ENCODE measurements at places on chromosomes 12 and 14. TPM values are rescaled to one million over a fixed set of nuclear protein-coding genes. Genes with fewer than 3 reads are reported as not detected.

DNA sequence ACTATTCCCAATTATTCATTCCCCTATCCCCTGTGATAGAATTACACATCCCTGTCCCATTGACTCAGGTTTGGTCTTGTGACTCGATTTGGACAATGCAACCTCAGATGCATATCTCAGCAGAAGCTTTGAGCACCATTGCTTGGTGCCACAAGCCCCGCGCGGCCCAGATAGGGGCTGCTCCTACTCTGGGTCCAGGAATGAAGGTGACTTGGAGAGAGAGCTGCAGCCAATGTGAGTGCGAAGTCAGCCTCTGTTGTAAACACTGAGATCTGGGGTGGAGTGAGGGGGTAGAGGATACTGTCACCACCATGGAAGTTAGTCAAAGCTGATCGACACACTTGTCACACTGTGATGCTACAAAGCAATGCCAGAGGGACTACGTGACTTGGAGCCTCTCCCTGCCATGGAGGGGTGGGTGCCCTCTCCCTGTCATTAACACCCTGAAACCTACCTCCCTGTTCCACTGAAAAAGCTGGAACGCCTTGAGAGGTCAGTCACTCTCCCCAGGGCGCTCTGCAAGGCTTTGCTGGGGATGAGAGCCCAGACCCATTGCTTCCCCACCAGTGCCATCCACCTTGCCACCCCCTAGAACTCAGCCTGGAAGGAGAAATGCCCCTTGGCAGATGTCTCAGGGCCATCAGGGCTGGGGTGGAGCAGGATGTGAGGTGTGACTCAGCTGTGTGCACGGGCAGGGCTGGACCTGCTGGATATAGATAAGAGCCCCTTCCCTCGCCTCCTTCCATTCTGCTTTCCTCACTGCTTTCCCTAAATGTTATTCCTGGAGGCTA, 6.6 kb upstream of the PLEK2 start:
- DNase-seq: no peak

GRCh38 chr12:31387466-31387865, 61.5 kb upstream of the SINHCAF start:
- DNase-seq: no peak

DNA sequence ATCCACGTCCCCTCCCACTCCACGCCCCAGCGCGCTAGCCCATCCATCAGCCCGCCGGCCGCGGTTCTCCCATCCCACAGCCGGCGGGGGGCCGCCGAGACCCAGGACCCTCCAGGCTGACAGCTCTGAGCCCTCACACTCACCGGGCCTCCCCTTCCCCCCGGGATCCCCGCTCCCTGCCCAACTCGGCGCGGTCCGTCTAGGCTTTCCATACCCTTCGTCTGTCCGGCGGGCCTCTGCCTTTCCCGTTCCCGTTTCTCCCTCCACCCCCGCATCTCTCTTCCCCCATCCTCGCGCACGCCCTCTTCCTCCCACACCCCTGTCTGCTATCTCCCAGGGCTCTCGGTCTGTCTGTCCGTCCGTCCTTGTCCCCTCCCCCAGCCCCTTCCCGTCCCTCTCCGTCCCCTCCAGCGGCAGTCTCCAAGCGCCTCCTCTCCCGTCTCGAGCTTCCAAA, 726 bp downstream of the ZFHX2 start:
- DNase-seq: no peak

GRCh38 chr14:55451398-55451797, 11.0 kb upstream of the TBPL2 start:
- DNase-seq: no peak

- DNase-seq: no peak
Measured at GRCh38 chr12:83197483-83197914, 510.8 kb downstream of the TMTC2 start.

DNA sequence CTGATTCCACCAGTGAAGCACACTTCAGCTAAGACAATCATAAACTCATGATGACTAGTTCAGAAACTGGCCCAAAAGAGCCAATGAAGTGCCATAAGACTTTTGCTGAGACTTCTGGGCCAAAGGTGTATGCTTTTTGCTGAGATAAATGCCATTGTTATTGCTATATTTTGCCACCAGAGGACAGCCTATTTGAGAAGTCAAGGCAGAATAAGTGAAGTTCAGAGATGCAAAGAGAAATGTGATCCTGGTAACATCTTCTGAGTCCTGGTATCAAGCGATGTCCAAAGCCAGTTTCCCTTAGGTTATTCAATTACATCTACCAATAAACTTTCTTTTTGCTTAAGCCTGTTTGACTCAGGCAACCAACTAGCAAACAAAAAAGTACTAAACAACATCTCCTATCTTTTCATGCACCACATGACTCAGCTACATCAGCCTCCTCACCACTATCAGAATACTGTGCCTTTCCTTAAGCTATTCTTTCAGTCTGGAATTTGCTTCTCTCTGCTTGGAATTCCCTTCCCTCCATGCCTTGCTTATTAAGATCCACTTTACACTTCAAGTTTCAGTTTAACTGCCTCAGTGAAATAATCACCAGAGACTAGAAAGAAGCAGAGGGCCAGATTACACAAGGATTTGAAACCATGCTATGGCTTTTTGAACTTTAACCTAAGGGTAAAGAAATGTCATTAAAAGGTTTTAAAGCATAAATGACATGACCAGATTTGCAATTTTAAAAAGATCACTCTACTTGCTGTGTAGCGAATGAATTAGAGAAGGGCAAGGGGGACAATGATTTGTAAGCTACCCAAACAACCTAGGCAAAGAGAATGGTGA, 14.0 kb downstream of the CRY1 start:
- DNase-seq: no peak

Gene TPH2
- not detected for total RNA-seq

Gene PZP
- not detected for total RNA-seq

Gene SYCP3
- not detected for total RNA-seq
